Right renal cortex interstitium (tissue), 3 donors: ENCODE measurements at places on chromosomes 3 and 15. TPM values are rescaled to one million over a fixed set of nuclear protein-coding genes. Genes with fewer than 3 reads are reported as not detected.
A peak's percentile ranks its signal among the peaks of the same experiment; 100 is the strongest.

MRAS gene
- 31.3 TPM for polyA plus RNA-seq

FETUB gene
- 0.33 TPM for polyA plus RNA-seq

EXD1 gene
- not detected for polyA plus RNA-seq

CPLX3 gene
- polyA plus RNA-seq: not detected

SOX14 gene
- not detected for polyA plus RNA-seq

CYP1A2 gene
- polyA plus RNA-seq: 0.18 TPM

ECE2 gene
- not detected for polyA plus RNA-seq

CNTN3 gene
- 6.3 TPM for polyA plus RNA-seq

FBXW12 gene
- 0.33 TPM for polyA plus RNA-seq

RLBP1 gene
- polyA plus RNA-seq: not detected

WDR72 gene
- 67.7 TPM for polyA plus RNA-seq

LYZL4 gene
- not detected for polyA plus RNA-seq

CHRFAM7A gene
- polyA plus RNA-seq: 1.5 TPM

DNA sequence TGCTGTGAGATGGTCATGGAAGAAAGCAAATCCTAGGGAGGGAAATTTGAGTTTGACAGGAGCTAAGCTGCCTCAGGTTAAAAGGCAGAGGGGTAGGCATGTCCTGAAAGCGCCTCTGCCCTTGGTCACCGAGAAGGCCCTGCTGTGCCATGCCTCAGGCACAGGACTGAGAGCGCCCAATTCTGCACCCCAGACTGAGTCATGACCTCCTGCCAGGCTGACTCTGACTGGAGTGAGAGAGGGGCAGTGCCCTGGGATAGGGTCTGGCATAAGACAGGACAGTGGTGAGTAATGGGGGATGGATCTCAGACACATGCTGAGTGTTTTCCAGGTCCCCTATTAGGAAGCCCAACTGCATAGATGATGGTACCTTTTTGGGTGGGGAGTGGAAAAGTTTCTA, 44.4 kb downstream of the EPHB1 start:
- no peak for DNase-seq

DNA sequence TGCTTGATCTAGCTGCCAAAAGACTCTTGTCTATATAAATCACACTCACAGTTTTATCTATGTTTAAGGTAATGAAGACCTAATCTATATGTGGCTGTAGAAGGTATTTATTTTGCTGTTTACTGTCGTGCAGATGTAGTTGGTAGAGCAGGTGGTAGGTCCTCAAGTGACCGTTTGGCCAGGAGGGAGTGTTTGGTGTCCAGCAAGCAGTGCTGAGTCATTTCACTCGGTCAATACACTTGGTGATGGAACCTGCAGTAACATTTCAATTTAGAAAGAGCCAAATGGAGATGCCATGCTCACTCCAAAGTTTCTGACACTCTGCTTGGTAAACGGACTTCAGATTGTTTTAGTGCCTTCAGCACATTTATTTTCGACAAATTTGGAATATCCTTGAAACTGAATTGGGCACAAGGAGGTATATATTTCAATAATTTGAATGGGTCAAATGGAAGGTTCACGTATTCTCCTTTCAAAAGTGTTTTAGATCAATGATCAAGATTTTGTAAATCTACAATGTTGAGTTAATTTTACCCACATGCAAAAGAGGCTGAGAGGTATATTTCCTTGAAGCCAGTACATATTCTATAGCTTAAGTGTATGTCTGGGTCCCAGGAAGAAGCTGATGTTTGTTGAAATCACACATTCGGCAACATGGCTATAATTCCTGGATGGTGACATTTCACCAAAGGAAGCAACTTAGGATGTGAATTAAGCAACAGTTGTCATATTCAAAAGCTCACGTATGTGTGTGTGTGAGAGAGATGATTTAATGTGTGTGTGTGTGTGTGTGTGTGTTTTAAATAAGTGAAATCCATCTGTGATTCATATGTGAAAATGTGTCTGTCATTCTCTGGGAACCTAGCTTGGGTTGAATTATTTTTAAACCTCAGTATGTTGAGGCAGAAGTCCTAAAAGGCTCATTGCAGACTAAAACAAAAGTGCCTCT, 7.7 kb upstream of the CX3CR1 start:
- no peak for DNase-seq

DNA sequence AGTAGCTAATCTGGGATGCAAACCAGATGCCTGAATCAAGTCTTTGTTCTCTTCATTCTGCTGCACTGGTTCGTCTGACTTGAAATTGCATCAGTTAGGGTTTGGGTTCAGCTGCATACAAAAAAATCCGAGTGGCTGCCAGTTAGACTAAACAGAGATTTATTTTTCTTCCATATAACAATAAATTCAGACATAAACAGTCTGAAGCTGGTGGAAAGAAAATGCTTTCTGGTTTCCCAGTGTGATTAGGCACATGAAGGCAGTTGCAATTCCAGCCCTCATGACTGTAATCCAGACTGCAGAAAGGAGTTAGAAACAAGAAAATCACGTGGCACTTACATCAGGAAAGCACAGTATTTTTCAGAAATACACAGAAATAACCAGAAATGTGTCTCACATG, 930.7 kb downstream of the MCTP2 start:
- DNase-seq: no peak

DNA sequence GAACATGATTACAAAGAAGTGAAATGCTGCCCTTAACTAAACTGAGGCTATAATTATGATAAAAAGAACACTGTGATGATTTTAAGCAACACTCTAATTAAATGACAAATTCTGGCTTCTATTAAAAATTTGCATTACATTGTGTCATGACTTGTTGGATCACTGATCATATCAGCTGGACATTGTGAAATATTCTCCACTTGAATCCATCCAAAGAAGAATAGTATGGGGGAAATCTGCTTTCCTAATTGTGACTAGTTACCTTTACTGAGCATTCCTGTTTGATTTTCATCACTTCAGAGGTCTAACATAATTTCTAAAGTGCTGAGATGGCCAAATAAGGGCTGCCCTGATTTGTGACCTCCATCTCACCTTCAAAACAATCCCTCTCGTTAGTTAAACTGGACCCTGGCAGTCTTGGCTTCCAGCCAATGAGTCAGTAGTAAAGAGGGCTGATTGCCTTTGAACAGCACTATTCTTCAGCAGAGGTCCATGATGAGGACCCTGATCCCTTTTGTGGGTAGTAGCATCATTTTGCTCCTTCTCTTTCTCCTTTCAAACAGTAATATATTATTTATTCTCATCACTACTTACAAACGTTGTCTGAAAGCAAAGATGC, 53.5 kb upstream of the LEKR1 start:
- no peak for DNase-seq

- no peak for DNase-seq
Observed at GRCh38 chr3:168051070-168051469, 44.7 kb downstream of the GOLIM4 start.

- no peak for DNase-seq
Observed at GRCh38 chr3:42600958-42601675, 631 bp downstream of the NKTR start.

DNA sequence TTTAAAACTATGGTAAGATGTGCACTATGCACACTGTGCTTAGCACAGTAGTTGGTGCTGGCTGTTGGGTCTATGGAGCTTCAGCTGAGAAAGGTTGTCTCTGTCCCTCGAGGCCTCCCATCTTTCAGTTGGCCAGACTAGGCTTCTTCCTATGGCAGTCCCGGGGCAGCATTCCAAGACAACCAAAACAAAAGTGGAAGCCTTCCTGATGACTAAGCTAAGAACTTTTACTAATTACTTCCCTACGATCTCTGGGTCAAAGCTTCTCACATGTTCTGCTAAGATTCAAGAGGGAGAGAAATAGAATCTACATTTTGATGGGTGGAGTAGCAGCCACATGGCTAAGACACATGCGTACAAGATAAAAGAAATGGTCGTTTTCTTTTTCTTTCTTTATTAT, 342.8 kb downstream of the TUSC7 start:
- no peak for DNase-seq

DNA sequence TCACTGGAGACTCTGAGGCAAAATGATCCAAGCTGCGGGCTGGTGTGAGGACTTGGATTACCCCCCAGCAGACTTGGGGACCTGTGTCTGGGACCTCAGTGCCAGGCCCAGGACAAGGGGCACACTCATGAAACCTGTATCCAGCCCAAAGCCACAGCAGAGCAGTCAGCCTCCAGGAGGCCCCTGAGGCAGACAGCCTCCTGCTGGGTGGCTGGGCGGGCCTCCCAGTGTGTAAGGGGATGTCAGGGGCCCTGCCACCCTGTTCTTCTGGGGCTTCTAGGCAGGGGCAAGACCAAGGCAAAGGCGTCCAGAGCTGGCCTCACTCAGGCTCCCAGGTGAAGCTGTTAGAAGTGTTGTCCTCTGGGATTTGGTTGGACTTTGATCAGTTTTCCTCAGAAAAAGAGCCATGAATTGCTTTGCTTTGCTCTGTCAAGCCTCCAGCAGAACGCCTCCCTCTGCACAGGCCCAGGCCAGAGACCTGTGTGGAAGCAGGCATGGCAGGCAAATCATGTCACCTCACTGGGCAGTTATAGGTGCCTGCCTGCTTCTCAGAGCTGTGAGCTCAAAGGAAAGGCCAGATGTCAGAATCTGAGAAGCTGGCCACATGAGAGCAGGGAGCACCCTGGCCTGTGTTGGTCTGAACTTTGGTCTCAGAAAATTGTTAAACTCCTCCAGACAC, 77.4 kb downstream of the SMAD6 start:
- DNase-seq: no peak

- no peak for DNase-seq
Observed at GRCh38 chr3:20068512-20069177, 28.4 kb downstream of the KAT2B start.

DNA sequence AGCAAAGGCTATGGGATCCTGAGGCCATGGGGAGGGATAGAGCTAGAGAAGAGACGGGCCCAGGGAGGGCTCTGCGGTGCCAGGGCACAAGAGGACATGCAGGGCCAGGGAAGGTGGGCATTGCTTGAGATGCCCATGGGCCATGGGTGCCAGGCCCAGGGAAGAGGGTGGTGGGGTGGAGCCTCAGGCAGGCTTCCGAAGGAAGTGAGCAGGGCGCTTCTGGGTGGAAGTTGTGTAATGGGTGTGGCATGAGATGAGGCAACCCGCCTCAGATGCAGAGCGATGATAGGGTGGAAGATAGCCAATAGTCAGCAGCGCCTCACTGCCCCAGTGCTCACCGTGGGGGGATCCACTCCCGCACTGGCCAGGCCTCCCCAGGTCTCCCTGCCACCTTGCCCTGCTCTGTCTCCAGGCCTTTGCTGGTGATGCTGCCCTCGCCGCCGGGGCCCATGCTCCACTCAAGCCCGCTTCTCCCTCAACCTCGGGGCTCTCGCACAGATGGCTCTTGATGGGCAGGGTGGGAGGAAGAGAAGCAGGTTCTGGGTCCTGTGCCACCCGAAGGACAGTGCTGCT, 51.4 kb downstream of the DNAJB8 start:
- DNase-seq: no peak

GRCh38 chr3:17045705-17046104, 160.9 kb downstream of the PLCL2 start:
- DNase-seq: no peak

DNA sequence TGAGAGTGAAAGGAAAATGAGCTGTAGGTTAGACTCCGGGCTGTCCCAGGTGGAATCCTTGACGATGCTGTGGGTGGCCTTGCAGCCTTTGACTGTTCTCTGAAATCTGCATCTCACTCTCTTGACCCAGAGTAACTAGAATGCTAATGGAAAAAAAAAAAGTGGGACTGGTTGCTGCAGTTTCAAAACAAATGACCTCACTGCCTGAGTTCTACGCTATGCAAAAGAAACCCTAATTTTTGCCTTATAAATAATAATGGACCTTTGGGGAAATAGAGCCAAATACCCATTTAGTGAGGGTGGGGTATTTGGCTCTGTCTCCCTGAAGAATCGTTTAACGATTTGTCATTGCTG, 309.7 kb upstream of the C2CD4B start:
- DNase-seq: no peak

DNA sequence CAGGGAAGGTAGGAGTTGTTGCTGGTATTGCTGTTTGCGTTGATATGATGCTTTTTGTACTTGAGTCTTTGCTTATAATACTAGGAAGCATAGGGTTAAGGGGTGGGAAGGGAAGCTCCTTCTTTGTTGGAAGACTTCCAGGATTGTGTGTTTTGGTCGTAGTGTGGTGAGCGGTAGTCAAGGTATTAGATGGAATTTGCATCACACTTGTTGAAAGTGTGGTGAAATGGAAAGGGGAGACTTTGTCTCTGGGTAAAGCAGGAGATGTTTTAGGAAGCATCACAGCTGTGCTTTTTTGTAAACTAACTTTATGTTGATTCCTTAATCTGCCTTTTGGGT, 14.9 kb downstream of the IGSF10 start:
- no peak for DNase-seq

- no peak for DNase-seq
Observed at GRCh38 chr3:122497425-122497824, 17.3 kb downstream of the KPNA1 start.

- no peak for DNase-seq
Observed at GRCh38 chr3:184003187-184003967, 14.3 kb downstream of the ABCC5 start.

GRCh38 chr15:81255315-81255957, 58.8 kb downstream of the IL16 start:
- DNase-seq: no peak

GRCh38 chr3:172717493-172718088, 6.7 kb upstream of the NCEH1 start:
- no peak for DNase-seq

DNA sequence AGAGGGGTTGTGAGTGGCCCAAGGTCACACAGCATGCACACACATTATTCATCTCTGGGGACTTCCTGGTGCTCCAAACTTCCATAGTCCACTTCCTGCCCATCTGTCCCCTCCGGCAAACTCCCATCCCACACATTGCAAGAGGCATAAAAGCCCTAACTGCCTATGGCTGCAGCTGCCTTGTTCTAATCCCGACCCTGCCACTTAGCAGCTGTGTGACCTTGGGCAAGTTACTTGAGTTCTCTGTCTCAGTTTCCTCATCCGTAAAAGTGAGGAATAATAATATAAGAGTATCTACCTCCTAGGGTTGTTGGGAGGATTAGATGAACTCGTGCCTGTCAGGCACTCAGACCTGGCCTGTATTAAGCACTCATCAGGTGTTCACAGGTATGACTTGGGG, 84.2 kb downstream of the SMAD6 start:
- DNase-seq: no peak

DNA sequence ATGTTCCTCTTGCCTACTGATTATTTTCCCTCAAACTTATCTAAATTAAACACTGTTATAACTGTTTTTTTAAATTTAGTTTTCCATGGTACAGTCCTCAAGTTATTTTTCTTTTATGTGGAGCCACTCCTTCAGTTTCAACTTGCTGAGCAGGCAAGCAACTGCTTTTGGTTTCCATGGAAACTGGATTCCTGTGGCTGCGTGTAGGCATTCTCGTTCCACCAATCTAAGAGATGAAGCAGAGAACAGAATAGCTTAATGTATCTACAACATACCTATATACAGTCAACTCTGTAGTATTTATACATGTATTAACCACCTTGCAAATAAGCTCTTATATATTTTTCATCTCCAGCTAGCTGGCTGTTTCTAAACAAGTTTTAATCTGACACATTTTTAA, 25.8 kb upstream of the ANXA2 start:
- DNase-seq: peak; percentile 73

- no peak for DNase-seq
Observed at GRCh38 chr3:72289692-72290071, 504.7 kb upstream of the PROK2 start.
